ENCODE measurements at places on chromosomes 7 and 10.

DNA sequence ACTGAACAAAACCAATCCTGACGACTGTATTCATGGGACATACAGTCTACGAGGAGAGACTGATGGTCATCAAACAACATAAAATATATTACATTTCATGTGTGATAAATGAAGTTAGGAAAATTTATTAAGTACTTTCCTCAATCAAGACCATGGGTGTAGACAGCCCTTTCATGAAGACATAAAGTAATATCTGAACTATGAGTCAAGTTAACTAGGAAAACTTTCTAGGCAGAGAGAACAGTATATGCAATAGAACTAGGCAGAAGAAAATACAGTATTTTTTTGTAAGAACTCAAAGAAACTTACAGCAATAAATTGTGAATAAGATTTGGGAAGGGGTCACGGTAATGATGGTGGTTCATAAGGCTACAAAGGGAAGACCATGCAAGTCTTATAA is 112.8 kb downstream of the JMJD1C start:
- DNase-seq: no peak

GRCh38 chr7:7897949-7898515 is 70.6 kb upstream of the GLCCI1 start:
- no peak for DNase-seq

- no peak for DNase-seq
These were observed 11.3 kb upstream of the TSPAN15 start for GRCh38 chr10:69439813-69440506.

- peak; percentile 27 for DNase-seq
These were observed 76.0 kb downstream of the ATXN7L1 start for GRCh38 chr7:105800442-105800841.

DNA sequence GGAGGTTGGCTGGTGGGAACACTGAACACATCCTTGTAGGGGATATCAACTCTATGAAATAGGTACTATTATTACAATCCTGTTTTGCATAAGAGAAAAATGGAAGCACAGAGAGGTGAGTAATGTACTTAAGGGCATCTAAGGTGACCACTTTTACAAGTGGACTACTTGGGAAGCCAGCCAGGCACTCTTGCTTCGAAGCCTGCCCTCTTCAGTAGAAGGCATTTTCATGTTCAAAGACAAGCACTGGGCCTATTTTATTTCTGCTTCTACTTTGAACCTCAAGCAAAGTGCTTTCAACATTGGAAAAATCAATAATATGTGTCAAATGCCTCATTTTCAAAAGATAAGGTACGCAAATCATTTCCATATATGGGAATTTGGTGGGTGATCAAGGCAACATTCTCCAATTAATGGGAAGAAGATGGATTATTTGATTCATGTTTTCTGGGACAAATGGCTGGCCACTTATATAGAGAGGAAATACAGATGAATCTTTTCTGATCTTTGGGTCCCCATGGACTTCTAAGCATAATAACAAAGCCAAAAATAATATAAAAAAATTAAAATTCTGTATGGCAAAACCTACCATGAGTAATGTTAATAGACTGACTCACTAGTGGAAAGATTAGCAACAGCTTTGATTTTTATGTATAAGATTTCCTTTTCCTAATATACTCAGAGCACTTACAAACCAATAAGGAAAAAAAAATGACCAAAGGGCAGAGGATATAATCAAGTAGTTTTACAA is 270.2 kb downstream of the FRMD4A start:
- no peak for DNase-seq

DNA sequence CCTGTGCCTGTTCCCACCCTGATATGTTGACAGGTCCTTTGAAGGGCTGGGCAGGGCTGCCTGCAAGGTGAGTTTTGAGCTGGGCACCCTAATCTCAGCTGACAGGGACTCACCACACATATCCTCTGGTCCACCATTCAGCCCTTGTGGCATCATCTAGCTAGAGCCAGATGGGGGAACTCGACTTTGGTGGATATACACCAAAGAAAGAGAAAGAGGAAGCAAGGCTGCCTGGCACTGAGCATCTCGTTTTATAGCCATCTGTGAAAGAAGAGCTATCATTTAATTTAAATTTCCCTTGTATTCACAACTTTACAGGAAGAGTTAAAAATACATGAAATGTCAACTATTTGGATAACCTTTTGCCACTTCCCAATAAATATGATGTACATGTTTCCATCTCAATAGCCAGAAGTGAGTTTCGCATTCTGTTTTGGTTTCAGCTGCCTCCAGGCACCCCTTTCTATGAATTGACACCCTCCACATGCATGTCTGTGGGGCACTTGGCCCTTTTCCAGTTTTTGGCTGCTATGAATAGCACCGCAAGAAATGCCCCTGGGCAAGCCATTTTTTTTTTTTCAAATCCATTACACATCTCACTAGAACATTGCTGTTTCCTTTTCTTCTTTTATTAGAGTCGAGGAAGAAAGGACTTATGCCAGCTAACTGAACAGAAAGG is 22.9 kb upstream of the GRB10 start:
- no peak for DNase-seq

DNA sequence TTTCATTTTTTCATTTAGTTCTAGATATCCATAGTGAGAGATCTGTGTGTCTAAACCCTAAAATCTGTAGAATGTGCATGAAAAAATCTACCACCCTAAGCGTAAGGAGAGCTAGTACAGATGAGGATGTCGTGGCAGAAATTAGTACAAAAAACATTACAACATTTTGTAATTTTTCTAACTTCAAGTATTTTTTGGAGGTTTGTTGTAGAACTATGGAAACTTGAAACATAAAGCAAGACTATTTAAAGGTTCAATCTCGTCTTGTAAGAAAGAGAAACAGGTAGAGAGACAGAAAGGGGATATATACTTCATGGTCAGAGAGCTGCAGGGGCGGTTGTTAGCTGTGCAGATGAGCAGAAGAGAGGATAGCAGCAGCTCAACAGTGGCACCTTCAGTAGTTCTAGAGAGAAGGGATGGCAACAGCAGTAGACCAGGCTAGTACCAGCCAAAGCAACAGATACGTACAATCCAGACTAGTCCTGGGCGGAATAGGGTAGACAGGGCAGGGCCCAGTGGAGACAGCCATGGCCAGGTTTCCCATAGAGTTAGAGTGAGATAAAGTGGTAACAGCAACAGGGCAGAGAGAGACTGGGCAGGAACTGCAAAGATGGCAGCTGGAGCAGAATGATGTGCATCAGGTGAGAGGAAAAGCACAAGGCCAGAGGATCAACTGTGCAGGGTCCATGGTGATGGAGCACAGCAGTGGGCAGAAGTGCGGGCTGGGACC is 145.2 kb downstream of the FRMD4A start:
- peak; percentile 49 for DNase-seq

DNA sequence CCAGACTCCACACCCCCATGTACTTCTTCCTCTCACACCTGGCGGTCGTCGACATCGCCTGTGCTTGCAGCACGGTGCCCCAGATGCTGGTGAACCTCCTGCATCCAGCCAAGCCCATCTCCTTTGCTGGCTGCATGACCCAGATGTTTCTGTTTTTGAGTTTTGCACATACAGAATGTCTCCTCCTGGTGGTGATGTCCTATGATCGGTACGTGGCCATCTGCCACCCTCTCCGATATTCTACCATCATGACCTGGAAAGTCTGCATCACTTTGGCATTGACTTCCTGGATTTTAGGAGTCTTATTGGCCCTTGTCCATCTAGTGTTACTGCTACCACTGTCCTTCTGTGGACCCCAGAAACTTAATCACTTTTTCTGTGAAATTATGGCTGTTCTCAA is 4.8 kb downstream of the OR2A25 start:
- DNase-seq: no peak
